ENCODE measurements at places on chromosomes 7 and 10. TPM values are rescaled to one million over a fixed set of nuclear protein-coding genes. Genes with fewer than 3 reads are reported as not detected.

GRCh38 chr7:17144322-17144721 is 154.1 kb upstream of the AHR start:
- DNase-seq: no peak

DNA sequence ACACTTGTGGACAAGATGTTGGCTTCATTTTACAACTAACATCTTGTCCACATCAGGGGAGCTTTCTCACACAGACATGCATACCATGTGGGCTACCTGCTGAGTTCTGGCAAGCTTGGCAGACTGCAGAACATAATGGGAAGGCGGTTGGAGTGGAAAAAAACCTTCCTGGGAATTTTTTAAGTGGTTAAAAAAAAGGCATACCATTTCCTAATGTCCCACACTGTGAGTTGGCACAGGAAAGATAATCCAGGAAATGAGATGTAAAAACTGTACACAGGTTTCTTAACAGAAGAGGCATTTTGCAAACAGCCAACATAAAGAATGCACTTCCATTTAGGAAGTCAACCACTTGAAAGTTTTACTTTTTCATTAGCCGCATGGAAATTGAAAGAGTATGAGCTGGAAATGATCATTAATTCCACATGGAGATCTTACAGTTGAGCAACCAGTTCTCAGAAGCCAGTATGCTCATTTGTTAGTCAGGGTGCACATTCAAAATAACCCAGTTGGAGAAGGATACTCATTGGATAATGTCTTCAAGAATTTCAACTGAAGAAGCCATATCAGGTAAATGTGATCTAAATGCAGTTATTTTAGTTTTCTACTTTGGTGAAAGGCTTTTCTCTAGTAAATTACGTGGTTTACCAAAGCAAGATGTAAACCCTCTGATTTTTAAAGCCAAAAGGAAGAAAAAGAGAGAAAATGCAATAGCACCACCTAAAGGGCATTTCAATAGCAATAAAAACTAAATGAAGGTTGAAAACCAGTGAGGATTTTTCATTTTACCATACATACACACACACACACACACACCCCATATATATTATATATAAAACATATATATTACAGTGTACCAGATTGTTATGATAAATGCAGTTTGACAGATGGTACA is 194.0 kb downstream of the TAX1BP1 start:
- DNase-seq: no peak

Gene PKD2L1
- total RNA-seq: not detected

Gene PAX4
- not detected for total RNA-seq

Measured in pulmonary artery endothelial cell (primary cell).